Psoas muscle (tissue), 8 donors: ENCODE measurements at places on chromosomes 7 and 10. TPM values are rescaled to one million over a fixed set of nuclear protein-coding genes. Genes with fewer than 3 reads are reported as not detected.

CALHM1 gene
- polyA plus RNA-seq, result not detected

UNCX gene
- polyA plus RNA-seq, result not detected

SFMBT2 gene
- 0.59 TPM for polyA plus RNA-seq

DNA sequence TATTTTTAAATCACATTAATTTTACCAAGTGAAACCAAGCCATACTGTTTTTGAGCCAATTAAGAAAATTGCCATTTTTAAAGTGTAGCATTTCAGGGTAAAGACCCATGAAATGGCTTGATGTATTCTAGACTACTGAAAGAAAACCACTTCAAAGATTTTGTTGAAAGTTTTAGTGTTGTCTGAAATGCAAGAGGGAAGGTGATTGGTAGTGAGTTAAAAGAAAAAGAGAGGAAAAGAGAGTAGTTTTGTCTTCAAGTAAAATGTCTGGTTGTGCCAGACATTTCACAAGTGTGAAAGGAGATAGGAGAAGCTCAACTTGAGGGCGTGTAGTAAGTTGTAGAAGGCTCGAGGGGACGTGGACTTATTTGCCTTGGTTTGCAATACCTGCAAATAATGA is 41.6 kb downstream of the CALML5 start:
- DNase-seq, result no peak

DNA sequence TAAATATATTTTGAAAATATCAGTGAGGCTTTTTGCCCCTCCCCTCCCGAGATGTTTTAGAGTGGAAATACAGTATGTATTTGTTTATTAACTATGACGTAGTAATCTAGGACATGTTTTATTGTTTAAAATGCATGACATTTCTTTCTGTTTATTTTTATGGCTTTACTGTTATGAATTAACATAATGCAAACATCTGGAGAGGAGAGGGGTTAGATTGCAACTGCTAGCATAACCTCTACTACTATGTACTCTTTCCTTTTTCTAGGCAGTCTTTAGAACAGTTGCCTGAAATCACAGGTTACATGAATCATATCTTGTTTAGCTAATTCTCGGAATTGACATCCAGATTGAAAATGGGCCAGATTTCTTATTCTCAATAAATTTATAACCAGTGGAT is 7.4 kb downstream of the BTAF1 start:
- no peak for DNase-seq

- no peak for DNase-seq
Observed at GRCh38 chr10:26574783-26575182, 122.7 kb upstream of the PDSS1 start.

DNA sequence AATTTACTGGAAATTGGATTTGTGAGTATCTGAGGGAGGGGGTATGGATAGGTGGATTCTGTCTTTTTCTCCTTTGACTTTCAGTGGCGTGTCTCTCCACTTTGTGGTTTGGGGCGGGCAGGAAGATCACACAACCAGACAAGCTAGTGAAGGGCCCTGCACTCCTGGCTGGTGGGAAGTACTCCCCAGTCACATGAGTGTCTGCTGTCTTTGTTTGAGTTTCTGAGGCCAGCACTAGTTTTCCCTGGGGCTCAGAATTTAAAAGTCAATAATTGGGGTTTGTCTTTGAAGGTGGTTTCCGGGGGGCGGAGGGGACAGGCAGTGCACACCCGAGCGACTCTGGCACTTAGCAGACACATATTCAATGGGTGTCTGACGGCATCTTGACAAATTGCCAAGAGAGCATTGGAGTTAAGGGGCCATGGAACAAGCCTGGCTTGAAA is 120.1 kb downstream of the WDFY4 start:
- no peak for DNase-seq

GRCh38 chr7:43232366-43232765 is 119.9 kb downstream of the HECW1 start:
- no peak for DNase-seq

GRCh38 chr7:156472267-156472666 is 168.3 kb upstream of the RNF32 start:
- DNase-seq, result no peak
